ENCODE measurements at places on chromosomes 1 and 21.

DNA sequence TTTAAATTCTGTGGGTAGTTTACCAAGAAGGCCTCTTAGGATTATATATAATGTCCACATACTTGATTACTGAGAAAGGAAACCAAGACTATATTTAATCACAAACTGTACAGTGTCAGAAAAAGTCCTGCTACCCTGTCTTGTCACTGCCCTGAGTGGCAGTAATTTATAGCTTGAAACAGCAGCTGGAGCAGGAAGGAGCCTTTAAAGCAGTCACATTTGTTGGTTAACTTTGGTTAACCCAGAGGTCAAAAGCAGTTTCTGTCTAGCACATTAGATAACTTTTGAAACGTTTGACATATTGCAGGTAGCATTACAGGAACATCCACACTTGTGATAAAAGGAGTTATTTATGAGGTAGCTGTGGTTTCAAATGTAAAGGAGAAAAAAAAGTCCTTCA is 161.7 kb downstream of the ROR1 start:
- DNase-seq = no peak

GRCh38 chr21:20020026-20020425 is 978.2 kb upstream of the NCAM2 start:
- DNase-seq = no peak

DNA sequence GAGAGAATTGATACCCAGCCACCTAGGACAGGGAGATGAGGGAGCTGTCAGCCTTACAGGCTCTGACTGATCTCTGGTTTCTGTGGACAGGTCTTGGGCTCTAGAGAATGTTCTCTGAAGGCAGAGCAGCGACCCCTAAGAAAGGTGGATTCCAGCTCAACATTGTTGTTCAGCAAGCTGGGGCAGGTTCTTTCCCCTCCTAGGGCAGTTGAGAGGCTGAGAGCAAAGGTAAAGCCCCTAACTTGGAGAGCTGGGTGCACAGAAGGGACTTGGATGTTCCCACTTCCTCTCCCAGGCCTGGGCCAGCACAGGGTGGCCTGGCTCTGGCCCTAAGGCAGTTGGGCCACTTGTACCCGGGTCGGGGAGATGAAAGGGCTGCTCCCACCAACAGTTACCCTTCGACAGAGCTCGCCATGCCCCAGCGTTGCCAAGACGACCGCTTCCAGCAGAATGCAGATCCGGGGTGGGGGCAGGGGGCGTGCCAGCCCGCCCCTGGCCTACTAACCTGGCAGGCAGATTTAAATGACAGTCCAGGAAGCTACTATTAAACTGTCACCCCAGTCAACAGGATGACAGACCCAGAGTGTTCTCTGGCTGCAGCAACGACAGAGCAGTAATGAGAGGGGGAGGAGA is 31.6 kb downstream of the LRP8 start:
- no peak for DNase-seq

GRCh38 chr1:66778969-66779368 is 22.1 kb downstream of the INSL5 start:
- no peak for DNase-seq

GRCh38 chr21:41622831-41623548 is 115.0 kb upstream of the TMPRSS2 start:
- DNase-seq = peak; percentile 25

- no peak for DNase-seq
Measured at GRCh38 chr1:184408580-184408979, 21.8 kb downstream of the C1orf21 start.

GRCh38 chr1:30697571-30698376 is 25.6 kb downstream of the MATN1 start:
- DNase-seq = no peak
